ENCODE measurements at places on chromosomes 11 and 22. TPM values are rescaled to one million over a fixed set of nuclear protein-coding genes. Genes with fewer than 3 reads are reported as not detected.

The CNGA4 gene
- 0.07 TPM for total RNA-seq

The NTM gene
- total RNA-seq: not detected

The SLC22A12 gene
- total RNA-seq: not detected

The OR52I2 gene
- total RNA-seq: not detected

Measured in A549 treated with GW870086 at 1 μM for 4 hours (cell line).